Fibroblast of the aortic adventitia (primary cell): ENCODE measurements at places on chromosomes 2 and 18.

GRCh38 chr2:227462972-227463931 is 8.7 kb upstream of the AGFG1 start:
- DNase-seq = no peak

DNA sequence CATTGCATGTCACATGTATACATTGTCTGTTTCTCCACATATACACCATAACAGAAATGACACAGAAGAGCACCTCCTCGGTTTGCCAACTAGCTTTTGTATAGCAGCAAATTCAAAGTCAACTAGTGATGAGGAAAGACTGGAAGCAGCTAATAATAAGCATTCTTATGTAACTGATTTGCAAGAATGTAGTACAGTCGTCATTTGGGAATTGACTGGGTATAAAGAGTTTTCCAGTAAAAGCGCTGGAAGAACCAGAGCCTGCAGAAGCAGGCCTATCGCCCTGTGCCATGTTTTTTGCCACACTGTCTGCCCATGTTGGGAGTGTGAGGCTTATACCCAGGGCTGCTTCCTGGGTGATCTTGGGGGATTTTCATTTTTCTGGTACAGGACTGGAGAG is 310.6 kb downstream of the GBX2 start:
- peak; percentile 16 for DNase-seq

- DNase-seq = no peak
Observed at GRCh38 chr2:84194949-84195644, 264.0 kb downstream of the SUCLG1 start.

- DNase-seq = no peak
Observed at GRCh38 chr2:189500456-189501160, 59.3 kb downstream of the WDR75 start.

- DNase-seq = no peak
Observed at GRCh38 chr2:85730686-85731230, 23.0 kb upstream of the ATOH8 start.

DNA sequence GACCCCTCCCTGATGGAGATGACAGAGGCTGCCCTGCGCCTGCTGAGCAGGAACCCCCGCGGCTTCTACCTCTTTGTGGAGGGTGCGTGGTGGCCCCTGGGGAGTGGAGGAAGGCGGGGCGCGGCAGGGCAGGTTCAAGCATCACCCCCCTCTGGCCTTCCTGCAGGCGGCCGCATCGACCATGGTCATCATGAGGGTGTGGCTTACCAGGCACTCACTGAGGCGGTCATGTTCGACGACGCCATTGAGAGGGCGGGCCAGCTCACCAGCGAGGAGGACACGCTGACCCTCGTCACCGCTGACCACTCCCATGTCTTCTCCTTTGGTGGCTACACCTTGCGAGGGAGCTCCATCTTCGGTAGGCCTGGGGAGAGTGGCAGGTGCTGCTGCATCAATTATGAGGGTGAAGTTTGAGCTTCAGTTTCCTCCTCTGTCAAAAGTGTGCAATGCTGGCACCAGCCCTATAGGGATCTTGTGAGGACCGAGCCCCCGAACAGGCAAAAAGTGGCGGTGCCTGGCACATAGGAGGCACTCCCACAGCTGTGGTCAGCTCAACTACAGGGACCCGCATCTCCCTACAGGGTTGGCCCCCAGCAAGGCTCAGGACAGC is 2.2 kb downstream of the ALPI start:
- no peak for DNase-seq

GRCh38 chr2:216888887-216889622 is 29.2 kb upstream of the TNP1 start:
- no peak for DNase-seq

GRCh38 chr2:109324861-109325260 is 195.9 kb downstream of the SH3RF3 start:
- peak; percentile 99 for DNase-seq

DNA sequence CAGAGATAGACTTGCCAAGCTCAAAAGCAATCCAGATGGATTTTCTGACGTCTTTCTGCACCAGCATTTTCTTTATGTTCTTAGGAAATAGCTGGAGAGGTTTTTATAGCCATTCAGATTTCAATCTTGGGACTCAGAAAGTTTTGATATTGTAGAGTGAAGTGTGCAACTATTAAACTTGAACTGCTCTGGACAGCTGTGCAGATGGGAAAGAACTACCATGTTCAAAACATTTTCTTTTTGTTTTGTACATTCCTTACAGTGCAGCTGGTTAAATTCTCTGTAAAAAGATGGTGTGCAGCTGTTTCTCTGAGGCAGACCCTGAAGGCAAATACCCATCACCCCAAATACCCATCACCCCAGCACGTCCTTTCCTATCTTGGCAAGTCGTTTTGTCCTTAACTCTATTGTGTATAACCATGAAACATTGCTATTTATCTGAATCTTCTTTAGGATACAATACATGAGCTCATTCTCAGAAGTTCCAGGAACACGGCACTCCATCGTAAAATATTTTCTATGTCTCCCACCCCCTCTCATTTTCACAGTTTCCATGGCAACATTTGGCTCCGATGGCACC is 38.8 kb downstream of the AQP4 start:
- no peak for DNase-seq

GRCh38 chr2:149873936-149874335 is 286.4 kb upstream of the MMADHC start:
- no peak for DNase-seq

- no peak for DNase-seq
Observed at GRCh38 chr2:241817126-241817820, 8.3 kb downstream of the NEU4 start.

GRCh38 chr2:233234996-233235395 is 16.5 kb upstream of the ATG16L1 start:
- DNase-seq = no peak

- DNase-seq = peak; percentile 83
Observed at GRCh38 chr18:23302851-23303527, 150.1 kb upstream of the RIOK3 start.

DNA sequence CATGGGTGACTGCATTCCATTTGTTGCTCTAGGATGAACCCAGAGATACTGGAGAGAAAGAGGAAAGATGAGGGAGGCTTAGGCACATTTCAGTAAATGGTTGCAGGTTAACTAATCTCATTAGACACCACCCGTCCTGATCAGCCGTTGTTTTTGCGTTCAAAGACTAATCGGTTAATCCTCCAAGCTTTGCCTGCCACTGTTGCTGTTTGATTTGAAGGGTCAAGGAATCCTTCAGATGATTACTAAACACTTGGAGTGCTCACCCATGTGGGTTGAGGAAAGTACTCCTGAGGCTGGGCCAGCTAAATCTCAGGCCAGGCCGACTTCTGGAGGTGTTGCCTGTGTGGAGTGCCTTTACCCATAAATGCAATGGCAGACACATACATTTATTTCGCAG is 8.6 kb downstream of the SH3RF3 start:
- DNase-seq = no peak

GRCh38 chr2:237972936-237973335 is 6.1 kb downstream of the UBE2F start:
- no peak for DNase-seq

GRCh38 chr2:38960609-38961320 is 71.1 kb downstream of the ARHGEF33 start:
- no peak for DNase-seq

GRCh38 chr2:71299507-71299906 is 32.1 kb upstream of the ZNF638 start:
- DNase-seq = peak; percentile 72

DNA sequence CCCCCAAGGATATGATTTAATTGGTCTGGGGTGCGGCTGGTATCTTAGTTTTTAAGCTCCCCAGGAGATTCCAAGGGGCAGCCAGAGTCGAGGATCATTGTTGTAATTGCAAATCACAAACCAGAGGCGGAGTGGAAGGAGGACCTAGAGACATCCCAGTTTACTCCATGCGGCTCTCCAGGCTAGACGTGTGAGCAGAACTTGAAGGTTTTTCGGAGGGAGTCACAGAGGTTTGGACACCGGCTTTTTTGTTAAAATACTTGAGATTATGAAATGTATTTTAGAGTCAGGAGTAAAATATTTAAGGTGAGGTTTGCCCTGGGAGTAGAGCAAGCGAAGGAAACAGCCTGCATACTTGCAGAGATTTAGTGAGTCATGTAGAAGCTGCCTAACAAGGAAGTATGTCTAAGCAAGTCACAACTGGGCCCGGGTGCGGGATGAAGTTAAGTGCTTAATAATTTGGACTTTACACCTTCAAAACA is 39.5 kb downstream of the TGOLN2 start:
- peak; percentile 52 for DNase-seq

- no peak for DNase-seq
Observed at GRCh38 chr18:46031741-46032140, 40.3 kb downstream of the PSTPIP2 start.

- DNase-seq = no peak
Observed at GRCh38 chr2:121202541-121203310, 82.3 kb downstream of the TFCP2L1 start.

DNA sequence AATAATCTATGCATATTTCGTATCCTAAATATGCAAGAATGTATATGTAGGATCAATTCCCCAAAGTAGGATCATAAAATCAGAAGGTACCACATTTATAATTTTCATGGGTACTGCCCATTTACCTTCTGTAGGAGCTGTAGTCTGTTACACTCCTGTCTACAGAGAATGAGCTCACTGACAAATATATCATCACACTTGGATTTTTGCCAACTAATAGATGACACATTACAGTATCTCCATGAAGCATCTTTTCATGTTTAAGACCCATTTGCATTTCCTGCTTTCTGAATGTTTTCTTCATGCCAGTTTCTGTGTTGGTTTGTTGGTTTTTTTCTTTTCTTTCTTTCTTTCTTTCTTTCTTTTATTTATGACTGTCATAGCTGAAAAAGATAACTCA is 70.9 kb upstream of the EML6 start:
- DNase-seq = no peak

DNA sequence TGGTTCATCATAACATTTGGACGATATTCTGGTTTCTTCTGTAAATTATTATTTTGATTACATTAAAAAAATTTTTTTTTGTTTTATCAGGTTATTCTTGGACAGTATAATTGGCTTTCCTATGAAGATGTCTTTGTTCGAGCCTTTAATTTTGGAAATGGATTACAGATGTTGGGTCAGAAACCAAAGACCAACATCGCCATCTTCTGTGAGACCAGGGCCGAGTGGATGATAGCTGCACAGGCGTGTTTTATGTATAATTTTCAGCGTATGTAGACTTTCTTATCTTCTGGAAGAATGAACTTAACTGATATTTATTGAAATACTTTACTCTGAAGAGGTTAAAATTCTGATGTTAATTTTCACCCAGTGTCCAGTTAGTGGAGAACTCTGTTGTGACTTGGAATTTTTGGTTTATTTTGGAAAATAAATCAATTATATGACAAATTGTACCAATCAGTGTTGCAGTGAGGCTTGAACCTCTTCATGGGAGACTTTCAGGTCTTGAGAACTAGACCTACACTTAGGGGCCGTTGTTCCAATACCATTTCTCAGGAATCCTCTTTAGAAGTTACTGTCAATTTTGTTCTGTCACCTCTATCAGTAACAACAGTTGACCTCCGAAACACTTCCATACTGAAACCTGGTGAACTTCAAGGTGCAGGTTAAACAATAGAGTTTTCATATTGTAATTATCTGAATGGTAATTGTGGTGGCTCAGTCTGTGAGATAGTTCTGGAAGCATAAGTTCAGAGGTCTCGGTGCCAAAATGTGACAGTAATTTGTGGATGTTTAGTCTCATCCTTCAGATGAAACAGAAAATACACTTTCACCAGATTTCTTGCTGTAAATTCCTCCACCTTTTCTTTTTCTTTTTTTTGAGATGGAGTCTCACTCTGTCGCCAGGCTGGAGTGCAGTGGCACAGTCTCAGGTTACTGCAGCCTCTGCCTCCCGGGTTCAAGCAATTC is 55.7 kb downstream of the ACSL3 start:
- DNase-seq = peak; percentile 43

- DNase-seq = no peak
Observed at GRCh38 chr2:176178757-176179295, 9.6 kb upstream of the HOXD1 start.

DNA sequence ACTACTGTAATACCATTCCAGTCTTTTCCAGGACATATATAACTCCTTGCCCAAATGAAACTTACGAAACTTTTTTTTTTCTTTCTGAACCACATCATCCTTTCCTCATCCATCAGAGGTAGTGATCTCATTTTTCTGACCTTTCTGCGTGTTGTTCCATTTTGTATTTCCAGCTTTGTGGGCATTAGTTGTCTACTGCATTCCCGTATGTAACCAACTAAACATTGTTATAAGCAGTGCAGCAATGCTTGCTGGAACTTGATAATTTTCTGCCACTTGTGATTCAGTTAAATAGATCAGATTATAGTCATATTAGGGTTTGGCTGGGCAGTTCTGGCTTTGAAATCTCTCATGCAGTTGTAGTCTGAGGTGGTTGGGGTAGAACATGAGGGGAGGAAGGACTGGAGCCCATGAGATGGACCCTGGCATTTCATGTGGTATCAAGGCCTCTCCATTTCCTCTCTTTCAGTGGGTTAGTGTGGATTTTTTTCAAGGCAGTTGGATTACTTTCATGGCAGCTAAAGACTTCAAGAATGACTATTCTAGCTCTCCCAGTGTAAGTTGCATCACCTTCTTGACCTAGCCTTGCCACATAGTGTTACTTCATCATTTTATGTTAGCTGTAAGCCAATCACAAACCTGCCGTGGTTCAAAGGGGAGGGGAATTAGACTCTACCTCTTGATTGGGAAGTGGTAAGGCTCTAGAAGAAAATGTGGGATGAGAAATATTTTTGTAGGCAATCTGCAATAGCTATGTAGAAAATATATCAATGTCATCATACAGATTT is 80.5 kb downstream of the EHBP1 start:
- peak; percentile 69 for DNase-seq

DNA sequence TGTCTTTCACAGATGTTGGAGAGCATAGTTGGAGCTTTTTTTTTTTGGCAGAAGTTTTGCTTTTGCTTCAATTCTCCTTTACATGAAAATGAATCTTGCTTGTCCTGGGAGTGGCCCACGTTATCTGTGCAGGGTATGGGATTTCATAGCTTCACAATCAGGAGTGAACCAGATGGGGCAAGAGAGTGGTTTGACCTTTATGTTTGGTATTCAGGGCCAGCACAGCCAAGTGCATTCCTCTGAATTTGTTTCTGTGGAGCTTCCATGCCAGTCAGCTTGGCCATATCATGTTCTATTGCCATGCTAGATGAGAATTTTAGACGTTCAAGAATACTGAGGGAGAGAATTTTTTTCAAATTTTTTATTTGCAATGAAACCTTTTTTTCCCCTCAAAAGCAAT is 116.6 kb downstream of the PRPF40A start:
- peak; percentile 58 for DNase-seq

- no peak for DNase-seq
Observed at GRCh38 chr2:231514951-231515297, 15.3 kb downstream of the NMUR1 start.

- peak; percentile 59 for DNase-seq
Observed at GRCh38 chr2:23545396-23545795, 160.4 kb downstream of the KLHL29 start.

DNA sequence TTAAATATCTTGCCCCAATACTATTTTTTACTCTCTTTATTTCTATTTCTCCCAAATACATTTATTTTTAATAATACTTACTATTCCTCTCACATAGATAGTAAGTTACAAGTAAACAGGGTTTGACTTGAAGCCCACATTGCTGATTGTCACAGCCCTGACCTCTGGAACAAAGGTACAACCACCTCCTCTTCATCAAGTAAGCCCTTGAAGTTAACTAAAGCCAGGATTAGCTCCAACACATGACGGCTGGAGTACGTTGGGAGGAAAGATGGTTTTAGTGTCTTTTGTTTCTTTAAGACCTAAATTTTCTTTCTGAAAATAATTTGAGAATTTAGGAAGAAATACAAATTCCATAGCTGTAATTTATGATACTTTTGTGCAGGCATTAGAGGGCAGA is 949 bp downstream of the MYOM1 start:
- no peak for DNase-seq
